ENCODE measurements at places on chromosomes 11 and 22.

DNA sequence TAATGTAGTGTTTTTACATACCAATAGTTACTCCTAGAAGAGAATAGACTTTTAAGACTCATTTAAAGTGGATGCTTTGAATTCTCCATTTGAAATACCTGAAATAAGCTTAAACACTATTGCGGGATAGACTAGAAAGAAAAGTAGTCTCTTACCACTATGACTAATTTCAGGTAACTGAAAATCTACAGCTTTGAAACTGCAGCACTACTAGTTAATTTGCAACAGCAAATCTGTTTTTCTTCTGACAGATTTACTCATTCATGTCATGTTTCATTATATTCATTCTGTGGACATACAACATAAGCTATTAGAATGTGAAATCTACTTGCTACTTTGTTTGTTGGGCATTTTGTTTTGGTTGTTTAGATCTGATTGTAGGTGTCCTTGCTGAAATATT, 153.6 kb downstream of the MAML2 start:
- no peak for DNase-seq

DNA sequence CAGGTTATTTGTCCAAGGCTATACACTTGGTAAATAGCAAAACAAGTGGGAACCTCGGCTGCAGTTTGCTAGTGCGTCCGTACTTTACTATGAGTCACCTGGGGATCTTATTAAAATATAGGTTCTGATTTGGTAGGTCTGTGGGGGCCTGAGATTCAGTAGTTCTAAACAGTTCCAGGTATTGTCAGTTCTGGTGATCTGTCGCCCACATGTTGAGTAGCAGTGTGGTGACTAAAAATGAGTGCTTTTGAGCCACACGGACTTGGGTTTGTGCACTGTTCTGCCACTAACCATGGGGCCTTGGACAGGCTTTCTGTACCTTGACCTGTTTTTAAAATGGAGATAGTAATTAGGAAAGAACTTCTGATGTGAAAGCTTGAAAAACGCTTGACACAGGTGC, 15.7 kb downstream of the FBXO7 start:
- no peak for DNase-seq

DNA sequence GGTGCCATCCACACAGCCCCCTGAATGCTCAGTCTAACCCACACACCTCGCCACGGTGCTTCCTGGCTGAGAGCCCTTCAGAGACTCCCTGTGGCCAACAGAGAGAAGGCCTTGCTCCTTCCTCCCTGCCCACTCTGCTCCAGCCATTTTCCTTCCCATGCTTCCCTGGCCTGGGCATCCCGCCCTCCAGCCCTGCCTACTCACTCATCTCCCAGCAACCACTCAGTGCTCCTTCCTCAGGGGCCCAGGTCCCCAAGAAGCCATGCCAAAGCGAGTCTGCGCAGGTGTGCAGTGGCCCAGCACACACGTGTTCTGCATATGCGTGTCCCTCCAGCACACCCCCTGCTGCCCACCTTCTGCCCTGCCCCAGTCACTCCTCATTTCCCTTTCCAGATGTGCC, 56.4 kb downstream of the NECTIN1 start:
- no peak for DNase-seq

DNA sequence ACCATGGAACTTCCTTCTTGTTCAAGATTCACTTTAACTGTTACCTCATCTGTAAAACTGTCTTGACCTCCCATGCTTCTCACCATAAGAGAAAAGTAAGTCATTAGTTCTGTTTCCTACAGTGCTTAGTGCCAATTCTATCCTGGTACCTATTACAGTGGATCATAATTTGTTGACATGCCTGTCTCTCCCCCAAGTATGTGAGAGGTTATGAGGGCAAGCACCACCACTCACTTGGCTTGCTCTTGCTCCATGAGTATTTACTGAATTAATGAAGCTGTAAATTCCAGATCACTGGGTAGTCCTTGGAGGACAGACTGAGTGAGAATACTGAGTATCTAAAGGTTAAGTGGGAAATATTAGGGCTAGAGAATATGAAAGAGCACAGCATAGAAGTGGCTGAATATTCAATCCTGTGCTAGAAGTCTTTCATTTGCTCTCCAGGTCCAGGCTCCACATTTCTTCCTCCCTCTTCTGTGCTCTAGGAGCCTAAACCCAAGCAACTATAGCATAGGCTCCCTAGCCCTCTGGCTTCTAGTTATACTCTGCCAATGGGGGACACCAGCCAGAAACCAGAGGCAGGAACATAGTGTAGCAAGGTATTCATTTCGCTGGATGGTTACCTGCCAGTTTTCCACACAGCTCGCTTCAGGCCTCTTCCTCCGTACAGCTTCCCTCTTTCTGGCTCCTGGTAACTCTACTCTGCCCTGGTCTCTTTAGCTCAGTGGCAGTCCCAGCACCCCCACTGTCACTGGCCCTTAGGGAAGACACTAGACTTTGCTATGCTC, 118.2 kb upstream of the SLC5A12 start:
- no peak for DNase-seq

DNA sequence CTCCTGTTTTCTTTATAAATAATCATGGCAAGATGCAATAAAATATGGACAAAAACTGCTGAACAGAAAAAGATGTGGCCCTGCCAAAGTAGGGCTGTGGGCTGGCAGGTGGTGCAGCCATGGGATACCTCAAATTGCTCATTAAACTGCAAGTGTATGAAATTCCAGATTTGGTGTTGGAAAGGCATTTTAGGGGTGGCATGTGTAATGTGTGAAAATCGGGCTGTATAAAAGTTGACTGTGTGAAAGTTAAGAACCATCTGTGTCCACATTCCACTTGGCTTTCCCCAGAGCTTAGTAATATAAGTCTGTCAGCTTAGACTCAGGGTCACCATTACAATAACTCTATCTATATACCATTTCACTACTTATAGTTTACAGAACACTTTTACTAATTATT, 34.8 kb upstream of the FZD4 start:
- DNase-seq: no peak

DNA sequence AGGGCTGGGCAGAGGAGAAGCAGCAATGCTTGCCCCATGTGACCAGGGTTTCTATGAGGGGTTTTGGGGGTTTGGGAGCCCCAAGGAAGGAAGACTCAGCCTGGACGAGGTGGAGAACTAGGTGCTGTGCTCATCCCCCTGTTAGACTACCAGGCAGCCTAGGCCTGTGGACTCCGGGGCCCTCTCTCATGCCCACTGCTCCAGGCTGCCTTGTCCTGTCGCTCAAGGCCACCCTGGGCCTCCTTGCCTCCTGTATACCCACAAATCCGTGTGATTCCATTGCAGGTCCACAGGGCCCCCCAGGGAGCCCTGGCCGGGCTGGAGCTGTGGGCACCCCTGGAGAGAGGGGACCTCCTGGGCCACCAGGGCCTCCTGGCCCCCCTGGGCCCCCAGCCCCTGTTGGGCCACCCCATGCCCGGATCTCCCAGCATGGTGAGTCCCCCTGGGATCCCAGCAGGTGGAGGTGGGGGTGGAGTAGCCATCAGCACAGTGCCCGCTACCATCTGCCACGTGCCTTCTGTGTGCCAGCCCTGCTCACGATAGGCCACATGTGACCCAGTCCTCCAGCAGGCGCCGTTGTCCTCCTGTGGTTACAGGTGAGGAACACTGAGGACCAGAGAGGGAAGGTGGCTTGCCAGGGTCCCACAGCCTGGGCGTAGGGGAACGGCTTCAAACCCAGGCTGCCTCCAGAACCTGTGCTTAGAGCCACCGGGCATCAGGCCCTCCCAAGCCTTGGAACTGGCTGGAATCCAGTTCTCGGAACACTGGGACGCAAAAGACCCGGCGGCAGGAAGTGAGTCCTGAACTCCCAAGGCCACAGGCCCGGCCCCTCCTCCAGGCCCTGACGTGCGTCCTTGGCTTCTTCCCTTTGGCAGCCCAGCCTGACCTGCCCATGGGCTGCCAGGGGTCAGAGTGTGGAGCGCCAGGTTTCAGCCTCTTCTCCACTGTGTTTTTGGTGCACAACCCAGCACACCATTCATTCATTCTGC, 26.6 kb downstream of the EMID1 start:
- DNase-seq: no peak

- DNase-seq: no peak
Measured at GRCh38 chr11:35173616-35174566, 34.9 kb downstream of the CD44 start.

Data from GDM1 (cell line).